Gastrocnemius medialis (tissue), 4 donors: ENCODE measurements at places on chromosomes 16 and 17. TPM values are rescaled to one million over a fixed set of nuclear protein-coding genes. Genes with fewer than 3 reads are reported as not detected.

Gene ABCA10
- total RNA-seq, result 39.3 TPM

Gene CBLN1
- total RNA-seq, result not detected

Gene CES5A
- not detected for total RNA-seq

Gene RHBDF2
- total RNA-seq, result 19.0 TPM

Gene ADAM11
- 0.04 TPM for total RNA-seq

Gene TBC1D28
- not detected for total RNA-seq

Gene GRB7
- total RNA-seq, result 0.70 TPM

Gene KRTAP9-8
- total RNA-seq, result not detected

Gene ITPRIPL2
- 18.1 TPM for total RNA-seq

Gene HS3ST4
- total RNA-seq, result not detected

Gene GH1
- not detected for total RNA-seq

Gene SLFN13
- 0.49 TPM for total RNA-seq

Gene BORCS6
- total RNA-seq, result 34.5 TPM

Gene NPB
- total RNA-seq, result 0.46 TPM

Gene ITGAX
- 0.46 TPM for total RNA-seq

Gene APOBR
- total RNA-seq, result 1.4 TPM

Gene RARA
- 56.9 TPM for total RNA-seq

Gene C17orf107
- 0.10 TPM for total RNA-seq

Gene KLHL10
- total RNA-seq, result not detected

Gene RCVRN
- total RNA-seq, result not detected

Gene CORO7
- total RNA-seq, result 5.7 TPM

Gene TMEM88
- total RNA-seq, result 31.2 TPM

Gene RBFOX1
- total RNA-seq, result 47.4 TPM

Gene HAPSTR1
- 55.0 TPM for total RNA-seq

Gene KLHDC4
- total RNA-seq, result 12.4 TPM

Gene GRAP
- total RNA-seq, result 1.7 TPM

Gene CAVIN1
- 121 TPM for total RNA-seq

Gene TEX19
- total RNA-seq, result not detected

Gene KRT36
- not detected for total RNA-seq

Gene TBC1D3E
- not detected for total RNA-seq

Gene SNN
- total RNA-seq, result 93.4 TPM

Gene KRTAP4-8
- total RNA-seq, result not detected

Gene LGALS9B
- total RNA-seq, result not detected

Gene KRT9
- total RNA-seq, result not detected

Gene SLC13A5
- total RNA-seq, result not detected

Gene KATNB1
- 18.0 TPM for total RNA-seq

Gene NR1D1
- 34.2 TPM for total RNA-seq

Gene PKMYT1
- not detected for total RNA-seq
